ENCODE measurements at places on chromosomes 3 and 15.

DNA sequence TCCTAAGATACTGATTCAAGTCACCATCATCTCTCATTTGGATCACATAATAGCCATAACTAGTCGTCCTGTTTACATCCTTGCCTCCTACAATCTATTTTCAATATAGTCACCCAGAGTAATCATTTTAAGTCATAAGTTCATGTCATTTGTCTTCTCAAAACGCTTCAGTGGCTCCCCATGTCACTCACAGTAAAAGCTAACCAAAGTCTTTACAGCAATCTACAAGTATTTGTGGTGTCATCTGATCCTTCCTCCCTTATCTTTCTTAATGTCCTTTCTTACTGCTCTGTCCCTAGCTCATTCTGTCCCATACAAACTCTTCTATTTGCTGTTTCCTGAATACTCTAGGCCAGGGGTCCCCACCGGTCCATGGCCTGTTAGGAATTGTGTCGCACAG, 28.8 kb downstream of the GBE1 start:
- DNase-seq: no peak

DNA sequence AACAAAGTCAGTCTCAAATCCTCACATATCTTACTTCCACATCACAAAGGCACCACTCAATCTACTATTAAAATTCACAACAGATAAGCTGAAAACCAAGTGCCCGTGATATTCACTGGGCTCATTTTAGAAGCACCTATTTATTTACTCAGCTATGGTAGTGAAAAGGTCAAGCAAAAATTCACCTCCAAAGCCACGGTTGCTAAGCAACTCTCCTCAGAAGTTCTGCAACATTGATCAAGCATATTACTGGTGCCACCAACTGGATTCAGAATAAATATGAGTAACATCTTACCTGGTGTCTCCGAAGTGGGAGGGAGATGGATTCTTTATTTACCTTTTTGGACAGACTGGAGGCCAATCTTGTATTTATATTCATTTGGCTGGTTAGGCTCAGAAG, 714.8 kb downstream of the FHIT start:
- no peak for DNase-seq

DNA sequence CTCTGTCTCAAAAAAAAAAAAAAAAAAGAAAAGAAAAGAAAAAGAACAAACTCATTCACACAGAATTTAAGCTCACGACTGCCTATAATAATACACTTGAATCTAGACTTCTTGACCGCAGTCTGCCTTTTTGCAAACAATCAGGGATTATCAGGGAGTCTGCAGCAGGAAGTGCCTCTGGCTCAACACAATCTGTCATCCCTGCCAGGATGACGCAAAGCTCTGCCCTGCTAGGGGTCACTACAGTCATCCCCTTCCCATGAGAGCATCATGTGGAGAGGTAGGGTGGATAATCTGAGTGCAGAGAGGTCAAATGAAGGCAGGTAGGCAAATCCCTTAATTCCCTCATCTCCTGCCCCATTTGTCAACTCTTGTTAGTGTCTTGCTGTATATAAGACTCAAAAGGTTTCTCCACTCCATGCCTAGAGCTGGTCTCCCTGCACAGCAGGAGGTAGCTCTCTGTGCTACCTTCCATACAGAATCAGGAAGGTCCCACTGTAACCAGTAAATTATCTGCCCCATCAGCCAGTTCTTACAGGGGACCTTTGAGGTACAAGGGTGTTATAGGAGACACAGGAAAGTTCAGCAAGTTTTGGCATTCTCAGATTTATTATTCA, 4.2 kb downstream of the UBAP1L start:
- DNase-seq: no peak

DNA sequence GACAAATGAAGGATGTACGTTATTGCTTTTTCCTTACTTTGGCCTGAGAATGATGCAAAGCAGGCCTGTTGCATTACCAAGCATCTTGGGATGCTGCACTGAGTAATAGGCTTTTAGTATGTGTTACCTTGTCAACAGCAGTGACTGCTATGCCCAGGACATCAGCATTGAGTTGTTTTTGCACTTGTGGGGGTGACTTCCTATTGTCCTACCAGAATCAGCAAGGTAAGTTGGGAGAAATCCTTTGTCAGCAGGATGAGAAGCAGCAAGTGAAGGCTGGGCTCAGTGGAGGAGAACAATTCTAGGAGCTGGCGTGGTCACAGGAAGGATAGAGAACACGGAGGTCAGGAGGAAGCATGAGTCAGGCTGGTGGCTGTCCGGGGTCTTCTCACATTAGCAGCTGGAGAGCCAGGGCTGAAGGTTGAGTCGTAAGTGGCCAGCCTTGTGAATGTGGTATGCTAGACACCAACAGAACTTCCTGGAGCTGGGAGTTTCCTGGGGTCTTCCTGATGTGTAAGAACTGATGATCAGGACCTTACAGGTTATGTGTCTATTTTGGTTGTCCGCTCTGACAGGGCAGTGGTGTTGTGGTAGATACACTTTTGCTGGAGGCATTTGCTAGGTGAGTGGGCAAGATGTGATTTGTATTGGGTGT, 142.7 kb downstream of the FNDC3B start:
- peak; percentile 41 for DNase-seq

DNA sequence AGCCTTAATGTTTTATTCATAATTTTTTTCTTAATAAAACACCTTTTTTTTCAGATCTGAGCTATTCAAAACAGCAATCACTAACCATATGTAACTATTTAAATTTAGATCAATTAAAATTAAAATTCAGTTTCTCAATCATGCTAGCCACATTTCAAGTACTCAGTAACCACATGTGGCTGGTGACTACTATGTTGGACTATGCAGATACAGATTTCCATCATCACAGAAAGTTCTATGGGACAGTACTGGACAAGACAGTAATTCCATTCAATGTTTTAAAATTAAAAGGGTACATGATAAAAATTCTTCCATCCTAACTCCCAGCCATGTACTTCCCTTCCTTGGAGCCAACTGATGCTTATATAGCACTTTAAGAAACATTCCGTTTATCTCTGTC, 119.3 kb downstream of the GLDN start:
- DNase-seq: no peak

DNA sequence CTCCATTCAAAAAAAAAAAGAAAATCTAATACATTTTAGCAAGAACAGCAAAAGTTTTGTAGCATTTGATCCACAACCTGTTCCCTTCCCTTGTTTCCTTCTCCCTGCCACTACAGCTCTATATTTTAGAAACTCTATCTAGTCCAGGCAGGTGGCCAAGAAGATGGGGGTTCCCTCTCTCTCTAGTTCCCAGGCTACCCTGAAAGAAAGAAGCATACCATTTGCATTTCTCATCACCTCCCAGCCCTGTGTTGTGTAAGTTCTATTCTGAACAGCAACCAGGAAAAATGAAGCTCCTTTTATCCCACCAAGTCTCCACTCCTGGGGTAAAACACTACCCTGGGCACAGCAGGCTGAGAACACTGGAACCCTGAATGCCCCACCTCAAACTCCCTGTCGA, 100.0 kb downstream of the PCCB start:
- peak; percentile 72 for DNase-seq

GRCh38 chr15:29424118-29424517, 154.5 kb upstream of the NSMCE3 start:
- DNase-seq: no peak

DNA sequence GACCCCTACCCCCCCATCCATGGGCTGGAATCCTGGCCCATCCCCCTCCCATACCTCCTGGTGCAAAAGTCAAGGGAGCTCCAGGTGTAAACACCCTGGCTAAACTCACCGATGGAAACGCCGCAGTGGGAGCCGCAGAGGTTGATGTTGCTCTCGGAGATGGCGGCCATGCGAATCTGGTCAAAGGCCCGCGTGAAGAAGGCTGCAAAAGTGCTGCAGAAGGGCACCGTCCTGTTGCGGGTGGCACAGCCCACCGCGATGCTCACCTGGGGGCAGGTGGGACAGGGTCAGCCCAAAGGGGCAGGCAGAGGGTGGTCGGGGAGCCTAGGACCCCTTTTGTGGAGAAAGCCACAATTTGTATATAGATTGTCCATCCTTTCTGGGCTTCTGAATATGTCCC, 26.7 kb downstream of the TKT start:
- no peak for DNase-seq

- DNase-seq: peak; percentile 63
Measured at GRCh38 chr3:46960081-46960701, 16.4 kb downstream of the CCDC12 start.

DNA sequence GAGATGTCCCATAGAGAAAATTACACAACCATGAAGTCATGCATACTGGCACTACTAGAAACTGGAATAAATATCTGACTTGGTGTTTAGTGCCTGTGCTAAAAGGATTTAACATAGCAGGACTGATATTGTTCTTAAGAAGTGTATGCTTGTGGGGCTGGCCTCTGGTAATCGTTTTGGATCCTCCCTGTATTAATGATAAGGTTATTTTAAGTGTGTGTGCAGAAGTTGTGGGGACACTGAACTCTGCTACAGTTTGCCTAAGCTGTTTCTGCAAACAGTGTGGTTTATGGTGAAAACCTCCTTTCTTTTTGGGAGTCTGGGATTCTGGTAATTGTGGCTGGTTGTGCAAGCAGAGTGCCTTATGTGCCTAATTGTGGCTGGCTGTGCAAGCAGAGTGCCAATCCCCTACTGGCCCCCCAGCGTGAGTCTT, 120.8 kb downstream of the CLASP2 start:
- DNase-seq: no peak

DNA sequence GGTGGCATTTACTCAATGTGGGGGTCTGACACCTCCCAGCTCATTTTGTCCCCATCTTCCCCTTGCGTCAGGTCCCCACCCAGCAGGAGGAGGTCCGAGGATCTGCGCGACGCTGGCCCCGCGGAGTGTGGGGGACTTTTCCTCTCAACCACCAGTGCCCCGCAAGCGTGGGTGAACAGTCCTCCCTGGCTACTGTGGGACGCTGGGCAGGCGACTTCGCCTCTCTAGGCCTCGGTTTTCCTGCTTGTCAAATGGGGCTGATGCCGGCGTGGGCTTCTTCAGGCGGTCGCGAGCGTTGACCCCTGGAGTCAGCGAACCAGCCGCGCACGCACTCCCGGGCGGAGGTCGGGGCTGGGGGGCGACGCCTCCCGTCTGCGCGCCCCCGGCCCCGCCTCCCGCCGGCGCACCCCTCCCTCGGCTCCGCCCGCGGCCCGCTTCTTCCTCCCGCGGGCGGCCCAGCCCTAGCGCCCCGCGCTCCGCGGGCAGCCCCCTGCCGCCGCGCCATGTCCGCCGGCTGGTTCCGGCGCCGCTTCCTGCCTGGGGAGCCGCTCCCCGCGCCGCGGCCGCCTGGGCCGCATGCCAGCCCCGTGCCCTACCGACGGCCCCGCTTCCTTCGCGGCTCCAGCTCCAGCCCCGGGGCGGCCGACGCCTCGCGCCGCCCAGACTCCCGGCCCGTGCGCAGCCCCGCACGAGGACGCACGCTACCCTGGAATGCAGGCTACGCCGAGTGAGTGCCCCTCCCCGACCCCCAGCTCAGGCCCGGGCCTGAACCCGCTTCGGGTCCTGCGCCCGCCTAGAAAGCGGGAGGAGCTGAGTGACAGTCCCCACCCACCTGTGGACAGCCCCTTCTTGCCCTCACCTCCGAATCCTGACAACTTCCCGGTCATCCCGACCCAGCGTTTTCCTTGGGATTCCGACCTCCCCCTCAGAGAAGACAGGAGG, at the start of gene PPM1M:
TSS of gene PPM1M (plus strand) at position 438 of the 942 bp plus-strand sequence. CDS start at position 504, 66 bp downstream.
- DNase-seq: peak; percentile 88

DNA sequence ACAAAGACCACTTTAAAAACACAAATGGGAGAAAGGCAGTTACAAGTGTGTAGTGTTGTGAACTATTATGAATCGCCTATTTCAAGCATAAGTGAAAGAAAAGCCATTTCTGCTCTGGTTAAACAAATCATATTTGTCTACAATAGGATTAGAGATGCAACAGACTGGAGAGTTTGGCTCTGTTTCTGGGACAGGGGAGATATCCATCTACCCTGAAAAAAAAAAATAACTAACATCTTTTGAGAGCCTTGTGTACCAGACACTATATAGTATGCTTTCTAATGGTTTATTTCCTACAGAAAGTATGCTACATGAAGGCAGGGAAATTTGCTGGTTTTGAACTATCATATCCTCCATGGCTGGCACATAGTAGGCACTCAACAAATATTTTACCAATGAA, 106.7 kb upstream of the FHIT start:
- no peak for DNase-seq

DNA sequence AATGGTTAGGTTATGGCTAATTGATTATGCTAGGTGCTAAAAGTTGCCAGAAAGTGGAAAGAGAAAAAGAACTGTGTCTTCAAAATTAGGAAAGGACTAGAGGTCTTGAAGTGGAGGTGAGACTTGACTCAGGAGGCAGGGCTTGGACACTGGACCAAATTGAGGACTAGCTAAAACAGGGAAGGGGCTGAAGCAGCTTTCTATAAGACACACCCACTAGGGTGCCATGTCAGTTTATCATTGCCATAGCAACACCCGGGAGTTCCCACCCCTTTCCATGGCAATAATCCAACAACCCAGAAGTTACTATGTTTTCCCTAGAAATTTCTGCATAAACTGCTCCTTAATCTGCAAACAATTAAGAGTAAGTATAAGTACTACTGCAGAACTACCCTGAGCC, 42.9 kb upstream of the MITF start:
- no peak for DNase-seq

- no peak for DNase-seq
Measured at GRCh38 chr15:43244092-43244491, 22.6 kb downstream of the TGM5 start.

GRCh38 chr15:100211855-100212850, 129.6 kb downstream of the ADAMTS17 start:
- DNase-seq: no peak

- peak; percentile 58 for DNase-seq
Measured at GRCh38 chr3:196969134-196969659, 564 bp upstream of the PIGZ start.

- no peak for DNase-seq
Measured at GRCh38 chr3:142735462-142735861, 11.6 kb downstream of the TRPC1 start.

All from AG08396 (cell line).